Renal cortex interstitium (tissue), 15 donors: ENCODE measurements at places on chromosomes 5 and 9.

DNA sequence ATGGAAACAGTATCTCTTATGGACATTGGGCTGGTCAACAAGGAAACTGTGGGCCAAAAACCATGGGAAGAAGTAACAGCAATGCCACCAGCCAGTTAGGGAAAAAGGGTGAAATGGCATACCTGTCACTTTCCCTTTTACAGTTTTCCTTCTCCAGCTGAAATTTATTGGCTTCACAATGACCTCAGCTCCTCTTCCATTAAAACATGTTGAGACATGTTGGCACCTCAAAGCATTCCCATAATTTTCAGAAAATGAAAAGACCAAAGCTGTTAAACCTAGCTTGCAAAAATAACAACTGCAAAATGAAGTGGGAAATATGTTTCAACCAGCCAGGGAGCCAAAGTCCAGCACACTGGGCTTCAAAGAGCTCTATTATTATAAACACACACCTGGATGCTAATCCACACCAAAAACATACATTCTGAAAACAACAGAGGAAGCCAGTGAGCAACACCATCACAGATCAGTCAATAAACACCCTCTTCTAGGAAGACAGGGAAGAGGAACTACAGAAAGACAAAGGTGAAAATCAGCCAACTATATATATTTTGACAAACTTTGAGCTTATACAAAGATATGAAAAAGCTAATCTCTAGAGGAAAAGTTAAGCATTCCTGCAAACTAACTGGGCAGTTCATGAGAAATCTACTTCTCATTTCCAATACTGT lies 78.4 kb upstream of the PTGER4 start:
- no peak for DNase-seq

- no peak for DNase-seq
Observed at GRCh38 chr5:116834796-116835515, 260.3 kb upstream of the SEMA6A start.

GRCh38 chr9:38183994-38184568 lies 115.1 kb upstream of the SHB start:
- DNase-seq = no peak

DNA sequence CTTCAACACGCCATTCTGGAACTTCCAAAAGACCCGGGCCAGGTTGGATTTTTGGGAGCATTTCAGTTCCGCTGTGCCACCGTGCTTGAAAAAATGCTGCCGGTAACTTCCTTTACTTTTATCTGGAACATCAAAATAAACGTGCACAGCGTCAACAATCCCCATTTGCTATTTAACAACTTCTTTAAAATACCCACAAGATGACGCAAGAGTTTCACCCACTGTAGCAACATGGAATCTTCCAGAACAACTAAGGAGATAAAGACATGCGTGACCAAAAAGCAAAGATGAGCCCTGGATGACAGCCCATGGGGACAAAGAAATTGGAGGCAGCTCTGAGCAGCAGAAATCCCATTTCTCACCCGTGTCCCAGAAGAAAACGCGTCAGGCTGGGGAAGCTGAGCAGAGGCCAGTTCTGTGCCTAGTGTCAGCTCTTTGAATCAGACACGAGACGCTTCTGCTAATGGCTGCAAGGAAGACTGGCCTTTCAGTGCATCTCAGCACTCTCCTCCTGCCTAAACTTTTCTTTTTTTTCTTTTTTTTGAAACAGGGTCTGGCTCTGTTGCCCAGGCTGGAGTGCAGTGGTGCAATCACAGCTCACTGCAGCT lies 61.3 kb downstream of the SECISBP2 start:
- DNase-seq = no peak

DNA sequence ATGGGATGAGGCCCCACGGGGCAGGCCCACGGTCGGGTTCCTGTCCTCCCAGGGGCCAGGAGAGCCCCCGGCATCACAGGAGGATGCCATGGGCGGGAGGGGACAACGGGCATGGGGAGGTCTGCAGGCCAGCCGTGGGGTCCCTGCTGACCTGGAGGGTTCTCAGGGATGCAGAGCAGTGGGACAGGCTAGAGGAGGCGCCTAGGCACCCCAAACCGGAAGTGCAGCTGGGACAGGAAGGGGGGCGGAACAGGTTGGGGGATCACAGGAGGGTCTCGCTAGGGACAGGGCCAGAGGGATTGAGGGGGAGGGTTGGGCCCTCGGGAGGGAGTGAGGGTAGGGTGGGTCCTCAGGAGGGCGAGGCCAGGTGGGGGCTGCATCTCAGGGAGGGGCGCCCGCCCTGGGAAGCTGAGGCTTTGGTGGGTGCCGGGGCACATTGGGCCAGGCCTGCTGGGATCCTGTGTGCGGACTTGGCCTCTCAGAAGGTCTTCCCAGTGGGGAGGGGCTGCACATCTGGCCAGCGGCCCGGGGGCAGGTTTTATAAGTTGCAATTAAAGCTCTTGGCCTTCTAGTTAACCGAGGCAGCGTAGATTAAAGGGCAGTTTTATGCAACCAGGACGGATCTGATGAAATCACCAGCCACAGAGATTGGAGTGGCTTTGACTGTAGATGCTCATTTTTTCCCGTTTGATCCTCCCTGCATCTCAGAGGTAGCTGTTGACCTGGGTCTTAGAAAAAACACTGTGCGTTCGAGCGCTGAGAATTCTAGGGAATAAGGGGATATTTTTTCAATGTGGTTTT lies 20.1 kb downstream of the NKD2 start:
- DNase-seq = no peak

GRCh38 chr9:87401681-87402080 lies 96.0 kb upstream of the DAPK1 start:
- no peak for DNase-seq

GRCh38 chr9:105636331-105636730 lies 25.9 kb upstream of the TAL2 start:
- no peak for DNase-seq

DNA sequence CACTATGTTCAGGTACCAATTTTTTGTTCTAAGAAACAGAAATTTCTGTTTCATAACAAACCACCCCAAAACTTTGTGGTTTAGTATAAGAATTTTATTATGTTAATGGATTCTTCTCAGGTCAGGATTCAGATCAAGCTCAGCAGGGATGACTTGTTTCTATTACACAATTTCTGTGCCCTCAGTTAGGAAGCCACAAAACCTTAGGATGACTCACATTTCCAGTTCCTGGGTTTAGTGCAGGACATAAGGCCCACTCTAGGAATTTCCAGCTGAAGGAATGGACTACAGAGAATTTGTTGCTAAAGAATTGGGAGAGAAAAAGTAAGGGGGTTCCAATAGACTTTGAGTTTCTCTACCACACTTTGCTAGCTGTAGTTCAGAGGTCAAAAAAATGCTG lies 629.3 kb downstream of the ANXA1 start:
- no peak for DNase-seq
